ENCODE measurements at places on chromosomes 11 and 22.
A peak's percentile ranks its signal among the peaks of the same experiment; 100 is the strongest.

DNA sequence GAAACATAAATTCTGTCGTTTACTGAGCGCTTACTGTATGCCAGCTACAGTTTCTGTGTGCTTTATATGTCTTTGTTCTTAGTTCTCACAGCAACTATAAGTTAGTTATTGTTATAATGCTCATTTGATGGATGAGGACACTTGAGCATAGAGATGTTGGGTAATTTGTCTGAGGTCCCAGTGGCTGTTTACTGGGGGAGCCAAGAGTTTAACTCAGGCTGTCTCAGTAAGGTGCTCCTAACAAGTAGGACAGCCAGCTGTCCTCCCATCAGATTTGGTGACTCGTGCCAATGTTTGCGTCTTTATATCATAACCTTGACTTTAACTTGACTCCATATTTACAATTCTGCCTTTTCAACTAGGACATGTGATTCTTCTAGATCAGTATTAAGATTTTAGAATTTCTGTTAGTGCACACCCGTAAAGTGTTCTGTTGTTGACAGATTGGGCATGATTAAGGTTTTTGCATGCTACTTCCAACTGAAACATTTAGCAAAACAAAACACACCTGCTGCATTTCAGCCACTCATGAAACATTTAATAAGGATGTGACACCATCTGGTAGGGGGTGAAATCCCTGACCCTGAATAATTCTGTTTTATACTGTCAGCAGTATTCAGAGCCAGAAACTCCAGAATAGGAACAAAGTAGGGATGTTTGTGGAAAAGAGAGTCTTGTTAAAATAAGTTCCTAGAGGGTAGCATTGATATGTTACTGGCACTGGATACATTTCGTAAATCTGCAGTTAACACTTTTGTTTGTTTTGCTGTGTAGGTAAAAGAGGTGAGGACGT lies 1.9 kb downstream of the REXO2 start:
- DNase-seq, result no peak

DNA sequence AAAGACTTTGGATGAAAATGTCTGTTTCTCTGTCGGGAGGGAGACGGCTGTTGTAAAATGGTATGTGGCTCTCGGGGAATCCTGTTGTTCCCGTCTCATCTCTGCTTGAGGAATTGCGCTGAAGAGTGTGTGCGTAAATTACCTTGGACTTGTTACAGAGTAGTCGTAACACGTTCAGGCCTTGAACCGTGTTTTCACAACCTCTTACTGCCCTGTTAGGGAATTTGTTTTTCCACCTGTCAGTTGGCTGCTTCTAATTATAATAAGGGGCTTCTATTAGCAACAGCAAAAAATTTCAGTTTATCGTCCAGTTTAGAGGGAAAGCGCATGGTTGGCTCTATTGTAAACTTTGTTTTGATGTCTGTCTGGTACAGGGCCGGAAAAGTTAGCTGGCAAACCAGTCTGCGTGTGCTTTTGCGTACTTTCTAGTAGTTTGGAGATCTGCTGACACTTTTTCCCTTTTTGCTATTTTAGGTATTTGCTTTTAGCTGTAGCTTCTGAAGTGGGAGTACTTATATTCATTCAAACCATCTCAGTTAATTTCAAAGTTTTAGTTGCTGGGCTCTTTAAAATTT lies 1.5 kb downstream of the HIPK3 start:
- no peak for DNase-seq

GRCh38 chr11:96990914-96991313 lies 601.1 kb downstream of the JRKL start:
- no peak for DNase-seq

DNA sequence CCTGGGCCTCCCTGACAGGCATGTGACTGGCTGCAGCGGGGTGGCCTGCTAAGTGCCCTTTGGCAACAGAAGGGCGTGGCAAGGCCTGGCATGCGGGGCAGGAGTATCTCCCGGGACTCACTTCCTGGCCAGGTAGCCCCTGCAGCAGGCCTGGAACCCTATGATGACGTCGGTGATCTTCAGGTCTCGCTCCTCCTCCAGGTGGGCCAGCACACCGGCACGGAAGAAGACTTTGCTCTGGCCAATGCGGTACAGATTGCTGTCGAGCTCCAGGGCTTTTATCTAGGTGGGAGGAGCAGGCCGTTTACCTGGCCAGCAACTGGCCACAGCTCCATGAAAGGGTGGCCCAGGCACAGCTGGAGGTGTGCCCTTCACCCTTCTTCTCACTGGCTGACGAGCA lies 50.9 kb downstream of the APOL1 start:
- DNase-seq, result no peak

- no peak for DNase-seq
Observed at GRCh38 chr22:39348909-39349505, 784 bp upstream of the SYNGR1 start.

DNA sequence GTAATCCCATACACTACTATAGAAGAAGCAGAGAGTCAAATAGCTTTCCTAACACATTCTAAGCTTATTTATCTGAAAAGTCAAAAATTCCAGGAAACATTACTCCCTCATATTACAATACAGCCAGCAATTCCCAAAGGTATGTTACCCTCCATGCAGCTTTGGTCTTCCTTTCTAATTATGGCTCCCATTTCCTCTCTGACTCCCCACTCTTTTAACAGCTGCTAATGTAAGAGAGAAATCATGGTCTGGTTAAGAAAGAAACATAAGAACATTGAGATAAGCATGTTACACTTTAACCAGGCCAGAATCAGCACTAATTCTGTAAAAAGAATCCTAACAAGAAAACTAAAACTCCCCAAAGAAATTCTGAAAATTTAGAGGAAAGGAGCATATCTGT lies 6.8 kb downstream of the PPP2R1B start:
- DNase-seq, result no peak

- DNase-seq, result no peak
Observed at GRCh38 chr22:17266251-17266971, 47.2 kb upstream of the ADA2 start.

- DNase-seq, result no peak
Observed at GRCh38 chr11:21173476-21173875, 504.1 kb downstream of the NELL1 start.

DNA sequence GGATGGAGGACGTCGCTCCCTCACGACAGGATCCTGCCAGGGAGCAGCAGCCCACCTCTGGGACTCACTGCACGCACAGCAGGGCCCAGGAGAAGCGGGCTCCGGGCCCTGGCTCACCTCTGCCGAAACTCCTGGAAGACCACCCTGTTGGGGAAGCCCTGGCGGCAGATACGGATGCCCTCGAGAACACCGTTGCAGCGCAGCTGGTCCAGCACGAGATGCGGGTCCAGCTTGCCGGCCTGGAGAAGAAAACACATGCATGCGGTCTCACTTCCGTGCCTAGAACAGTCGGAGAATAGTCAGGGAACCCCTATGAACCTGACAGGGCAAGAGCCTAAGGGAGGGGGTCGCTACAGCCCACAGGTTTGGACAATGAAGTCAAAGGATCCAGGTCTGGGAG lies 52.9 kb downstream of the APOL1 start:
- DNase-seq, result no peak

DNA sequence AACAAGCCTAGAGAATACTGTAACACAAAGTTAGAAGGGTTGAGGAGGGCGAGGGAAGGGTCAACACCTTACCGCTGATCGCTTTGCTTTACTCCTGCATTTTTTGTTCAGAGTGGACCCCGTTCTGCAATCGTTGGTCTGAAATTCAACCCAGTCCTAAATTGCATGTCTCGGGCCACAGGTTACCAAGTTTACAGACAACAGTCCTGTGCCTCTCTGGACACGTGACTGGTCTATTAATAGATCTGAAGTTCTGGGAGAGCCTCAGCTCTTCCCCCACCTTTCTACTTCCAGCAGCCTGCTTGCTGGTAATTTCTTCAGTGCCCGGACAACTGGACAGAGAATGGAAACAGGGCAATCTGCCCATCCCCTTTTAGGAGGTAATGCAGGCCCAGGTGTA lies 74.2 kb downstream of the STIM1 start:
- DNase-seq, result no peak

DNA sequence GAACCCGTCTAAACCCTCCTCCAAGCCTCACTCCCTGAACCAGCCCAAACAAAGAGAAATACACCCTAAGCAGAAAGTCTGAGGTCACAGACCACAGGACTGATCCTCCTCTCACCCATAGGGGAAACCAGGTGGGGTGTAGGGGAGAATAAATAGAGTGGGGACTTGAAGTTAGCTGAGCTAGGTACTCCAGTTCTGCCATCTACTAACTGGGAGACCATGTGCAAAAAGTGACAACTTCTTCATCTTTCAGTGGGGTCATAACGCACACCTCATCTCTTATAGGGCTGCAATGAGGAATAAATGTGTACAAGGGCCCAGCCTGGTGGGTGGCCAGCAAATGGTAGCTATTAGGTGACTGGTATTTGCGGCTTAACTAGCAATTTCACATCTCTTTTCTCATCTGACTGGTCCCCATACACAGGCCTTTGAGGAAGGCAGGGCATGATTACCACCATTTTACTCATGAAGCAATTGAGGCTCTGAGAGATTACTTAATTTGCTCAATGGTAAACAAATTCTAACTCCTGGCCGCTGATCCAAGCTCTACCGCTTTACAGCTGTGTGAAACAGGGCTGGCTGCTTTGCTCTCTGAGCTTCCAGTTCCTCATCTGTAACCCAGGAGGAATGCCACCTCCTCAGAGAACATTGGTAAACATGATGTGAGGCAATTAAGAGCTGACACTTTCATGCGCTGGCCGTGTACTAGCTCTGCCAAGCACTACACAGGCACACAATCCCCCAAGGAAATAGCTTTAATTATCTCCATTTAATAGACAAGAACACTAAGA lies 16.6 kb downstream of the TBC1D10A start:
- DNase-seq, result no peak

DNA sequence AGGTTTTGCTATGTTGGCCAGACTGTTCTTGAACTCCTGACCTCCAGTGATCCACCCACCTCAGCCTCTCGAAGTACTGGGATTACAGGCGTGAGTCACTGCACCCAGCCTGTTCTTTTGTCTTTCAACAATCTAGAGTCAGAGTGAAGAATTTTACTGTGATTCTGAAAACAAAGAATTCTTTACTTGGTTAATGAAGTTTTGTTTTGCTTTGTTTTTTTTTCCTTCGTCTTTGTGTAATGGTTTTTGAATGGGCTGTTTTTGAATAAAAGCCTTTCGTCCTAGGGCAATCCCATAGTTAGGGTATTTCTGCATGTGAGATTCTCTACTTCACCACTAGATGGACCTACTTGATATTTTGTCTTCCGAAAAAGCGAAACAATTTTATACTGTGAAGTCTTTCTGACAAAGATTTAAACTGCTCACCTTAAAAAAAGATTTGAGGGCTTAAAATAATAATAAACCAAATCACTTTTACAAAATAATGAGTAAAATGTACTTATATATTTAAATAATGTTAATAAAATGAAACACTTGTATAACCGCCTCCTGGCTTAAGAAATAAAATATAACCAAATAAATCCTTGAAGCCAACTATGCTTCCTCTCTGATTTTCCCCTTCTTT lies 43.4 kb upstream of the SC5D start:
- DNase-seq, result peak; percentile 4

DNA sequence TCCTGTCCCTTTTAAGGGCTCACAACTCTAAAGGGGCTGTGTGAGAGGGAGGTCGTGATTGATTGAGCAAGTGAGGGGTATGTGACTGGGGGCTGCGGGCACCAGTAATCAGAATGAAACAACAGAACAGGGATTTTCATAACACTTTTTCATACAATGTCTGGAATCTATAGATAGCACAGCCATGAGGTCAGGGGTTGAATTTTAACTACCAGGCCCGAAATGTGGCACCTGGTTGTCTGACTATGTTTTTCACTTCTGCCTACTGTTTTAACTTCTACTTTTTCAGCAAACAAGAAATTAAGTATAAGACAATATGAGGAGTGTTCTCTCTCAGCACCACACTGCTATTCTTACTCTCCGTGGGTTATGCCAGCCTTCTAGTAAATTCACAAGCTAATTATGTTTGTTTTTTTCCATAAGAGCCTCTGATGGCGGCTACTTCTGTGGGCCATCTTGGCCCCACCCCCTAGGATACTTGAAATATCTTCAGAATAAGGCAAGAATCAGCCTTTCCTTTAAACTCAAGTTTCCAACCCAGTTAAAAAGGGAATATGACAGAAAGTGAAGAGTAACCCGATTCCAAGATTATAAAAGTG lies 552.8 kb upstream of the CHORDC1 start:
- no peak for DNase-seq

DNA sequence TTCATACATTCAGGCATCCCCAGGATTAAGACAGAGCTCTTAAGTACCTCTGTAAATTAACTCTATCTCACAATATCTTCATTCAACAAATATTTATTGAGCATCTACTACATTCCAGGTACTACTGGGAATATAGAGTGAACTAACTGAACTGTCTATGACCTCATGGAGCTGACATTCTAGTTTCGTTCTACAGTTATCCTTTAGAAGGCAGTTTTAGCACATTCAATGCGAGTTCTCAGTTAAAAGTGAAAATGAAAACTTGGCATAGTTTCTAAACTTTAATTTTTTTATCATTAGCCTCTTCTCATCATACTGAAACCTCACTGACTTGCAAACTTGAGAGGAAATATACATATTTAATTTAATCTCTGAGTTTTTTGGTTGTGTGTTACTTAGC lies 10.7 kb upstream of the MS4A6E start:
- no peak for DNase-seq

- no peak for DNase-seq
Observed at GRCh38 chr11:5703741-5704536, 14.3 kb downstream of the TRIM22 start.

DNA sequence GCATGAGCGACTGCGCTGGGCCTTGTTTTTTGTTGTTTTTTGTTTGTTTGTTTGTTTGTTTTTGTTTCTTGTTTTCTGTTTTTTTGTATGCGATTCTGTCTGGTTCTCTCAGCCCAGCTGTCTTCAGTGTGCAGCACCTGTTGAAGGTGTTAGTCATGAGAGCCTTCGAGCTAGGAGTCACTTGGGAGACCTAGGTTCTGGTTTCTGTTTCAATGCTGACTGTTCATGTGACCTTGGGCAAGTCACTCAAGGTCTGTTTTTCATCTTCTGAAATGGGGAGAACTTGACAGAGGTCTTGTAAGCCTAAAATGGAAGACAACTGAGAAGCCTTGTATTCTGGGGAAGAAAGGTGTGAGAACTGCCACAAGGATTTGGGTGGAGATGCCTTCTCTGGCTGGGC lies 1.8 kb downstream of the DCPS start:
- DNase-seq, result no peak

Data from H54 (cell line).